AG20443 (cell line): ENCODE measurements at places on chromosomes 4 and X.
A peak's percentile ranks its signal among the peaks of the same experiment; 100 is the strongest.

DNA sequence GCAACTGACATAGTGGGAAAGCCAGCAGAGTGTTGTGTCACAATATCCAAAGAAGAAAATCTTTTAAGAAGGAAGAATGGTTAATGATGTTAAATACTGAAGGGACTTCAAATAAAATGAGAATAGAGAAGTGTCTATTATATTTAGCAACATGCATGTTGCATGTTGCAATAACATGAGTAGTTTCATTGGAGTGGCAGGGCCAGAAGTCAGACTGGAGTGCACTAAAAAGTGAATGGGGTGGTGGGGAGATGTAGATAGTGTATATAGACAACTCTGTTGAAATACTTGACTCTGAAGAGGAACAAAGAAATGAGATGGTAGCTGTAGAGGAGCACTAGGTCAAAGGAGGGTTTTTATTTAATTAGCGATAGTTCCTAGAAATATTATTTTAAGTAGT lies 9.5 kb upstream of the AMMECR1 start:
- DNase-seq = no peak

- DNase-seq = peak; percentile 35
These were observed 400.8 kb upstream of the SLIT2 start for GRCh38 chr4:19850909-19851308.

GRCh38 chr4:141247430-141247780 lies 26.7 kb downstream of the ZNF330 start:
- DNase-seq = no peak

DNA sequence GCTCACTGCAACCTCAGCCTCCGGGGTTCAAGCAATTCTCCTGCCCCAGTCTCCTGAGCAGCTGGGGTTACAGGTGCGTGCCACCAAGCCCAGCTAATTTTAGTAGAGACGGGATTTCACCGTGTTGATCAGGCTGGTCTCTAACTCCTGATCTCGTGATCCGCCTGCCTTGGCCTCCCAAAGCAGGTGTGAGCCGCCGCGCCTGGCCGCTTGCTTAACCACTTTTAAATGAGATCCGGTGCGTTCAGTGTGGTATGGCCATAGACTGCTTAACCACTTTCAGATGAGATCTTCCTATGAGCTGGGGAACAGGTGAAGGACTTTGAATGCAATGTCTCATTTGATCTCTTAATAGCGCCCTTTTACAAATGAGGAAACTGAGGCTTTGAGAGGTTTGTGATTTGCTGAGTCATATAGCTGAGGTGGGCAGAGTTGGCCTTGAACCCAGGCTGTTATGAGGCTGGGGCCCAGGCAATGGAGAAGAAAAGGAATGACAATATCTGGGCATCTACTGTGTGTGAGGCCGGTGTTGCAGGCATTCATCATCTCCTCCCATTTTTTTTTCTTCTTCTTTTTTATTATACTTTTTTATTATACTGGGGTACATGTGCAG lies 41.9 kb upstream of the NSG1 start:
- DNase-seq = no peak

DNA sequence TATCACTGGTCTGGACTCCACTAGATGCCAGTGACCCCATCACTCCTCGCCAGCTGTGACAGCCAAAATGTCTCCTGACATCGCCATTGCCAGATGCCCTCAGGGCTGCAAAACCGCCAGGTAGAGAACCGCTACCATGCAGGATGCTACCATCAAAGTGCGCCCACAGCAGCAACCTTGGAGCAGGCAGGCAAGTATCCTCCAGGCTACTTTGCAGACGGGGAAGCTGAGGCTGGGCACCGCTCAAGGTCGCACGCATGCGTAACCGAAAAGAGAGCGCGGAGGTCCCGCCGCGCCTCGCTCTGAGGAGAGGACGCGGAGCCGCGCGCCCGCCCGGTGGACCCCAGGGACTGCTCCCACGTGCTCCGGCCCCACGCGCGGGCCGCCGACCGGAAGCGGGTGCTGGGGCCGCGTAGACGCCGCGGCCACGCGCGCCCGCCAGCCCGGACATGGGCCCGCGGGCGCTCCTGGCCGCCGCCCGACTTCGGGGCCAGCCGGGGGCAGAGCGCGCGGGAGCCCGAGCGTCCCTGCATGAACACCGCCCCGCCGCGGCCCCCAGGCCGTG lies at the start of gene STS:
Gene STS (plus strand): TSS at position 300 of the 565 bp plus-strand sequence. CDS start 105,488 bp downstream, outside the sequence.
- peak; percentile 44 for DNase-seq

DNA sequence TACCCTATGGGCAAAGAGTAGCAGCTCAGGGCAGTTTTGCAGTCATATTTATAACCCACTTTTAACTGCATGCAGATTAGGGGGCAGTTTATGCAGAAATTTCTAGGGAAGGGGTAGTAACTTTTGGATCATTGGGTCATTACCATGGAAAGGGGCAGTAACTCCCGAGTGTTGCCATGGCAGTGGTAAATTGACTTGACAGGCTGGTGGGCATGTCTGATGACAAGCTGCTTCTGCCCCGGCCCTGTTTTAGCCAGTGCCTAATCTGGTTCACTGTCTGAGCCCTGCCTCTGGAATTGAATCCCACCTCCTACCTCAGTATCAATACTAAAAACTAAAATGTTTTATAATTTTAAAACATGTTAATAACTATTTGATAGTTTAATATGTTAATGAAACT lies 362.1 kb upstream of the ATOH1 start:
- no peak for DNase-seq

DNA sequence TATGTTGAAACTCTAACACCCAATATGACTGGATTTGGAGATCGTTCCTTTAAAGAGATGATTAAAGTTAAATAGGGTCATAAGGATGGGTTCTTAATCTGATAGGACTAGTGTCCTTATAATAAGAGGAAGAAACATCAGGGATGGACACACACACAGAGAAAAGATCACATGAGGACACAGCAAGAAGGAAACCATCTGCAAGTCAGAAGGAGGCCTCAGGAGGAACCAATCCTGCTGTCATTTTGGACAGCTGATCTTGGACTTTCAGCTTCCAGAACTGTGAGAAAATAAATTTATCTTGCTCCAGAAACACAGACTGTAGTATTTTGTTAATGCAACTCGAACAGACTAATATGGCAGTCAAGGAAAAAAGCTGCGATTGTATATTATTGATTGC lies 631.5 kb downstream of the PCDH7 start:
- no peak for DNase-seq

GRCh38 chrX:17359500-17359899 lies 15.5 kb upstream of the NHS start:
- peak; percentile 23 for DNase-seq

DNA sequence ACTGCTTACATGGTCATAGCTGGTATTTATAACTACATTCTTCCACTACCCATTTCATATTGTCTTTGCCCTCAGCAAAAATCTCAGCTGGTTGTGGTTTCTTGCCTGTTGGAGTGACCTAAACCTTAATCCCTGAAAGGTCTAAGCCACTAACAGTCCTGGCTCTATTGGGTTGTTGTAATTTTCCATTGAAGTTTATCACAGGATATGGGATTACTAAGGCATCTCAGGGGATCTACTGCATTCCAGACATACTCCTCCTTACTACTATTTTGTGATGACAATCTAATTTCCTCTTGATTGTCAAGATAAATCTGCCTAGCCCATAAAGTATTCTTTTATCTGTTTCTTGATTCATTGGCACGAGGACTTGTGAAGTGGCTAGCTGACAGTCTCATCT lies 6.2 kb upstream of the OSTC start:
- peak; percentile 55 for DNase-seq

DNA sequence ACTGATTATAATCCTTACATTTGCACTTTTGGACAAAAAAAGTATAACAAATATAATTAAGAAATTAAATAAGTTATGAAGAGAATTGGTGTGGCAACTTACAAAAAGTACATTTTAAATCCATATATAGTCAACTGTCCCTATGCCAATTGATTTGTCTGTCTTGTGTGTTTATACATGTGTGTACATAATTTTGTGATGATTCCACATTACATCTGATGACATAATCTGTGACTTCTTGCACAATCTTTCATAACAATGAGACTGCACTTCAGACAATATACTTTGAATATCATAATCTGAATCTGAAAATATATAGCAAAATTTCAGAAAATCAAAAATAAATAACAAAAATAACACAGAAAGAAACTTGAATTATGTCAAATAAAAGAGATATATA lies 953.4 kb downstream of the FAT4 start:
- DNase-seq = no peak

GRCh38 chrX:122119361-122119760 lies 1064.7 kb upstream of the GRIA3 start:
- no peak for DNase-seq

DNA sequence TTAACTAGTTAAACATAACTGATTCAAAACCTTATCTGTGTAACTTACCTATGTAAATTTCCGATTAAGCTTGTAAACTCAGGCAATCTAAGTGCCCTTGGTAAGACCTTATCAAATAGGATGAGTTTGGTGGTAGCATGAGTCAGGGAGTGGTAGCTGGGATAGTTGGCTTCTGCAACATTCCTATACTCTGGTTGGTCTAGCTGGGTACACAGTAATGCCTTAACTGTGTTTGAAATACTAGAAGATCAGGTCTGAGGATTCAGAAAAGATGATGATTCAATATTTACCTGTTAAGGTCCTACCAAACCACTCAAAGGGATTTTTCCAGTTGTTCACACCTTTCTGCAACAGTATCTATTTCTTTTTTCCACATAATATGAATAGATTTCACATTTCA lies 5.3 kb downstream of the YIPF7 start:
- DNase-seq = no peak

- peak; percentile 26 for DNase-seq
These were observed 1.9 kb downstream of the GASK1B start for GRCh38 chr4:158170691-158171561.

GRCh38 chrX:50386520-50386919 lies 84.1 kb downstream of the DGKK start:
- no peak for DNase-seq

- no peak for DNase-seq
These were observed 102.2 kb downstream of the MAMLD1 start for GRCh38 chrX:150465326-150465725.

DNA sequence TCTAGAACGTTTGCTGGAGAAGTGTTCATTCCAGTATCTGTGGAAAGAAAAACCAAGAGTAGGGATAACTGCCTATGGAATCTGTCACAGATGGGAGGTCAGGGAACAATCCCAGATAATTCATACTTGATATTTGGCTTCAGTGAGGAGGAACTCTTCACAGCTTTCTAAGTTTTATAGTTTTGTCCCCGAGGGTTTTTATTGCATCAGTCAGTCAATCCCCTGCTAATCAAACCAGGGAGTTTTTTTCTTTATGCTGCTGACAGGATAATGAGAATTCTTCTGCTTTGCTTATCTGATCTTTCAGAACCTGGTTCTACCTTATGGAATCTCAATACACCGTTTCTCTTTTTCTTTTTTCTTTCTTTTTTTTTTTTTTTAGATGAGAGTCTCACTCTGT lies 633 bp upstream of the TRIML2 start:
- no peak for DNase-seq

DNA sequence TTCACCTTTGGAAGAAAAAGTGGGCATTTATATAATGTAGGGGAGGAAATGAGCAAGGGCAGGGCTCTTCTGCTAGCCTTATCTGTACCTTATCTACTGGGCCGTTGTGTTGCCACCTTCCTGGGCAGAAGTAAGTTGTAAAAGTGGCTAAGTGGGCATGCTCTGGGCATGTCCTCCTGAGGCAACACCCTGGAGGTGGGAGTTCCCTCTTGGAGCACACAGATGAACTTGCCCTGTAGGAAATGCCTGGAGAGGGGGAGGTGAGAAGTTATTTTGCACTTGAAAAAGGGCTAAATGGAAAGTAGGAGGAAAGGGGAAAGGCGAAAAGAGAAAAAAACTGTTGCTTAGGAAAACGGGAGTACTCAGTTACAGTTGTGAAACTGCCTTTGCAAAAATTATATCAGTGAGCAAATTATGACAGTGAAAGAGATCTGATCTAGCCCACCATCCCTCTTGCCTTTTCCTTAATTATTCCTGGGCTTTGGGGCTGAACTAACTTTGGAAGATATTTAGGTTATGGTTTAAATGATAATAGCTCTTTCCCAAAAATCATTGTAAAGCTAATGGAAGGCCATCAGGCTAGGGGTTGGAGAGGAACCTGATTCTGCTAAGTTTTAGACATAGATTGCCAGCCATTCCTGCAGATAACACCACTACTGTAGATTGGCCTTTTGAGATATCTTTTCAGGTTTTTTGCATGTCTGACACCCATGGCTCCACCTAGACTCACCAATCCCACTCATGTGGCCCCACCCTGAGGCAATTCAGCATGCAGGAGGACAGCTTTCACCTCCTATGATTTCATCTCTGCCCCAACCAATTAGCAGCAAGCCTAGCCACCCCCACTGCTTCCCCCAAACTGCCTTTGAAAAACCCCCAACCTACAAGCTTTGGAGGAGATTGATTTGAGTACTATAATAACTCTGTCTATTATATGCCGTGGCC lies 20.5 kb upstream of the ZNF81 start:
- DNase-seq = peak; percentile 7

- no peak for DNase-seq
These were observed 290.7 kb upstream of the PCDH18 start for GRCh38 chr4:137823007-137823406.

DNA sequence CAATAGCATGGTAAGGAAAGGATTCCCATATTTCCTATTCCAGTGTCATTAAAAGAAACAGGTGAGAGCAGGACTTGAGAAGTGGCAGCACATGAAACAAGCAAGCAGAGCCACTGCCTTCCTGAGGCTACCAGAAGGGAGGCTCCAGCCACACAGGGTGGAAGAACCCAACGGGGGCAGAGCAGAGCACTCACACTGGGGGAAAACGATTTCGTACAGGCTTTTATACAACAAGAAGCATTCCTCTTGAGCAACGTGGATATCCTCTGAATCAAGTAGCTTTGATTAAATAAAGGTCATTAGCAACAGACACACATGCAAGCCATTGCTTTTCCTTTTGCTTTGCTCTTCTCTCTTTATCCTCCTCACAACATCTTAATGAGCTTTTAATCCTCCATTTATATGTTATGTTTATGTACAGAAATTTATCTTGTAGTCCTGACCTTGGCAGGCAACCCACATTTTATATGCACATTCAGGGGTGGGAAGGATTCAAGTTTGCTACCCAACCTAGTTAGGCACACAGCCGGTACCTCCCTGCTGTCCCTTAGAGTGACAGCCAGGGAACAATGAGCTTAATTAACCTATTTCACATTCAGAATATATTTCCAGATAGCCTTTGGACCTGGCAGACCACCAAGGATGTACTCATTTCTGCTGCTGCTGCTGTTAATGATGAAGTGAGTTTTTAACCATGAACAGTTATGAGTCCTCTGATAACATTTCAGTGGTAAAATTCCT lies 202.1 kb downstream of the ARHGAP24 start:
- DNase-seq = no peak

DNA sequence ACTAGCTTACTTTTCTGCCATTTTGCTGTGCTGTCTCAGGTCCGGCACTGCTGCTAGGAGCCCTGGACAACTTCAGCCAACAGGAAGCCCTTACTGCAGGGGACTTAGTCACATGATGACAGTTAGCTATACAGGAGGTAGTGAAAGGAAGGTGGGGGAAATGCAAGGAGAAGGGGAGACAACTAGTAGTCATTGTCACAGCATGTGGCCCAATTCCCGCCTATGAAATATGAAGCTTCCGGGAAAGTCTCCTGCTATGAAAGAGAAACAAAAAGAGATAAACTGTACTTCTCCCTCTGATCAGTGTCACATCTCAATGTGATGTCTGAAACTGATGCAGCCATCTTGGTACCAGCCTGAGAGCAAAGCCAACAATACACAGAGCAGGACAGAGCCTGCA lies 71.6 kb downstream of the AMELX start:
- DNase-seq = no peak

- no peak for DNase-seq
These were observed 10.2 kb downstream of the BEND2 start for GRCh38 chrX:18210470-18210869.
